ENCODE measurements at places on chromosomes 5 and 9.

GRCh38 chr5:142792865-142793232, 22.7 kb downstream of the ARHGAP26 start:
- no peak for DNase-seq

- DNase-seq: no peak
Observed at GRCh38 chr5:71828291-71829040, 109.4 kb downstream of the CARTPT start.

- no peak for DNase-seq
Observed at GRCh38 chr5:33934176-33934575, 2.0 kb upstream of the RXFP3 start.

DNA sequence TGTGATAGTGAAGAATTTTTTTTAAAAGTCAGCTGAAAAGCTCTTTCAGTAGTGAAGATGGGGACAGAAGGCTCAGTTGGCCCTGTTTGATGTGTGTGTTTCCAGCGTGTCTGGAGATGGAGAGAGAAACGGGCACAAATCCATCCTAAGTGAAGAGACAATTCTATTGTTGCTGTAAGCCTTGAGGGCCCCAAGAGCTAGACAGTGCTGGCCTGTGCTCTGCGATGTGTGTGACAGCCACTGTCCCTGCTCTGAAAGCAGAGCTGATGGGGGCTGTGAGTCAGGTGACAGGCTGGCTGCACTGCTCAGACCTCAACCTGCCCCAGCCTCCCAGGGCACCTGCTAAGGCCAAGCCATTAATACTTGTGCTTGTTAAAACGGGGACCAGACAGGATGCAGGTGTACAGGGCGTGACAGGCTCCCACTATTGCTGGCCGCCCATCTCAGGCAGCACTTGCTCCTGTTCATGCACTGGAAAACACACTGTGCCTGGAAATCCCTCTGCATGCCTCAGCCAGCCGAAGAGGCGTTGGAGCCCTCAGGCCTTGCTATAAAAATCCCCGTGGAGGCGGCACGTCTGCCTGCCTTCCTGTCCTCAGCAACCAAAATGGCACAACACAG, 44.6 kb upstream of the SEMA4D start:
- DNase-seq: no peak
